ENCODE measurements at places on chromosomes 1 and 21.

DNA sequence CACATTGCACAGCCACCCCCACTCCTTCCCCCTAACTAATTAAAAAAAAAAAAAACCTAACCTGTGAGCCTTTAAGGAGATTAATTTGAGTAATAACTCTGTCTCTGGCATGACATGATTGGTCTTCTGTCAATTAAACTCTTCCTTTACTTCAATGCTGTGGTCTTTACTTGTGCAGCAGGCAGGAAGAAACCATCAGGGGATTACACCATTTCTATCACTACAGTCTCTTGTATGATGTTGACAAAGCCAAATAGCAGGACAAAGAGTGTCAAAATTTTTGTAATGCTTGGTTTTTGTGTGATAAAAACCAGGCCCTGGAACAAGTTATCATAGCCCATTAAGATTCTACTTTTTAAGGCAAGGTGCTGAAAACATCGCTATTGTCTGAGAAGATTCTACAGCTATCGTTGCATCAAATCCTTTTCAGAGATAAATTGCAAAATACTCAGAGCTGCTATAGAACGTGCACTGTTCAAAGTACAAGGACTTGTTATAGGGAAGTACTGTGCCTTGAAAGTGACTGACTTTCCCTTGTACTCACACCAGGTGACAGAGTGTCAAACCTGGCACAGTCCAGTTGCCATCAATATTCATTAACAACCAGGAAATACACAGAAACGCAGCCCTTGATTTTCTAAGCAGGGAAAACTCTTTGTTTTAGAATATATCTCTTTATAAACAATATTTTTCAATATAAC is 37.7 kb downstream of the LHX9 start:
- no peak for DNase-seq

GRCh38 chr1:235601104-235601503 is 48.5 kb downstream of the GNG4 start:
- no peak for DNase-seq

DNA sequence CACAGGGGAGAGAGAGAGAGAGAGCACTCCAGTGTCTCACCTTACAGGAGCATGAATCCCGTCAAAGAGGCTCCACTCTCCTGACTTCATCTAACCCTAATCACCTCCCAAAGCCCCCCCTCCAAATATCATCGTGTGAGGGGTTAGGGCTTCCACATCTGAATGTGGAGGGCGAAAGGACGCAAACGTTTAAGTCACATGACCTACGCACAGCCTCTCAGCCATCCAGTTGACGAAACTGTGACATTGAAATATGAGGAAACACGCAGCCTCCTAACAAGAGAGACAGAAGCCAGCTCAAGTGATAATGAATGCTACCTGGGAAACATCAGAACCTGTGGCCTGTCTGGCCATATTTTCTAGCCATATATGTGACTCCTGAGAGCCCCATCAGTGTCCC is 63.7 kb downstream of the MATN1 start:
- DNase-seq, result no peak

GRCh38 chr1:209627027-209627731 is 25.0 kb downstream of the LAMB3 start:
- DNase-seq, result no peak

GRCh38 chr1:78177708-78178270 is 132.0 kb downstream of the GIPC2 start:
- no peak for DNase-seq

- no peak for DNase-seq
Measured at GRCh38 chr21:45856906-45857305, 124.7 kb upstream of the COL6A1 start.

DNA sequence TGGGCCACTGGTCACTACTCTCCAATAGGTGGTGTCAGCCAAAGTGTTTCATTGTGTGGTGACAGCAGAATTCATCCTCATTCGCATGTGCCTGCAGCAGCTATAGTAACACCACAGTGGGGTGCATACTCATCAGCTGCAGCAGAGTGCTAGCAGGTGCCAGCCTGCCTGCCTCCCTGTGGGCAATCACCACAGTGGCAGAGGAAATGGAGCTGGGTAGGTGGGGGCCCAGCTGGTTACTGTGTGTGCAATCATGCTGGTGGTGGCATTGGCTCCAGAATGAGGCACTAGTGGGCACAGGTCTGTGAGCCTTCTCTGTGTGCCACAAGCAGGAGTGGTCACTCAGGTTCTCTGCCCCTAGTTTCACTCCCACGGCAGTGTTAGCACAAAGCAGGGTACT is 579.2 kb downstream of the PTPRC start:
- DNase-seq, result no peak
